ENCODE measurements at places on chromosomes 12 and 14. TPM values are rescaled to one million over a fixed set of nuclear protein-coding genes. Genes with fewer than 3 reads are reported as not detected.

Gene GPR65
- polyA plus RNA-seq: 1.9 TPM

Gene PAPLN
- 3.1 TPM for polyA plus RNA-seq

Gene CCDC88C
- 3.0 TPM for polyA plus RNA-seq

Gene ALDH1L2
- polyA plus RNA-seq: 1.6 TPM

Gene OVCH1
- 0.38 TPM for polyA plus RNA-seq

Gene OASL
- polyA plus RNA-seq: 3.1 TPM

- no peak for DNase-seq
Observed at GRCh38 chr12:80178846-80179245, 79.5 kb downstream of the OTOGL start.

GRCh38 chr12:127214186-127214585, 1052.8 kb upstream of the TMEM132C start:
- DNase-seq: no peak

DNA sequence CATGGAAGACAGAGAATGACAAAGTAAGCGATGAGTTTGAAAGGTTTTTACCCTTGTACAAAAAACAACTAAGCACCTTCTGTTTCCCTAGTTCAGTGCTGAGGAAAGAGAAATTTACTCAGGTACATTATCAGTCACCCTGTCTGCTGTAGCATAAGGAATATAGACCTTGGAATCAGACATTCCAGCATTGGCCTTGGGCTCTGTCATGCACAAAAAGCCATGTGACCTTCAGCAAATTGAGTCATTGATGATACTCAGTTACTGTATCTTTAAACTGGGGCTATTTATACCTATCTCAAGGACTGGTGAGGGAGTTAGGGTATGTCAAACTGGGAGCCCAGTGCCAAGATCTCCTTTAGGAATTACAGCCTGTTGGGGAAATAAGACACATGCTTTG, 19.3 kb upstream of the TCL1A start:
- no peak for DNase-seq

DNA sequence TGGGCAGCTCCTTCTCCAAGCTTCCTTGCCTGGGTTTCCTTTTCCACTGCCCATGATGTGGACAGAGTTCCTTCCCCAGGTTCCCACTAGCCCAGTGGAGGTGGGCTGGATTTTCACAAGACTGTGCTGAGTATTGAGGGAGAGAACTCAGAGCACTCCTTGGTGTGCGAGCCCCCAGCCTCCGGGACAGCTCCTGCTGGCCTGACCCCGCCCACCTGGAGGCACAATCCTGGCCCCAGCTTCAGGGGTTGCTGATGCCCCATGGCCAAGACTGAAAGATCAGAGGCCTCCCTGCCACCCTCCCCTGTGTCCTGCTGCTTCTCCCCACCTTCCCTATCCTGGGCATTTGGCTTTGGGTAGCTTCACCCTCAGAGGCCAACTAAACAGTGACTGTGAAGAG, 7.7 kb downstream of the KCNH3 start:
- DNase-seq: no peak
